Hair follicle dermal papilla cell (primary cell): ENCODE measurements at places on chromosomes 16 and 17. TPM values are rescaled to one million over a fixed set of nuclear protein-coding genes. Genes with fewer than 3 reads are reported as not detected.

The KRT36 gene
- not detected in 2 replicates for total RNA-seq

The APOBR gene
- total RNA-seq, result not detected in 2 replicates

The TLCD3A gene
- 23.9 and 26.6 TPM in 2 replicates for total RNA-seq

The MYOCD gene
- total RNA-seq, result 0.24 and 0.81 TPM in 2 replicates

The TEKT3 gene
- 0.49 TPM in 1 of 2 replicates, not detected in the other for total RNA-seq

The SLC39A11 gene
- total RNA-seq, result 18.3 and 31.5 TPM in 2 replicates

The CCR7 gene
- not detected in 2 replicates for total RNA-seq

The SLC35G6 gene
- total RNA-seq, result not detected in 2 replicates

The EMC8 gene
- total RNA-seq, result 26.0 and 26.6 TPM in 2 replicates

The WWOX gene
- total RNA-seq, result 15.5 and 18.3 TPM in 2 replicates

The CLEC18C gene
- not detected in 2 replicates for total RNA-seq

The SRCIN1 gene
- under 0.01 TPM in 1 of 2 replicates, not detected in the other for total RNA-seq

The ESRP2 gene
- total RNA-seq, result 0.12 and 0.16 TPM in 2 replicates

The DPEP2 gene
- total RNA-seq, result not detected in 2 replicates

The PTX4 gene
- 0.12 and 0.16 TPM in 2 replicates for total RNA-seq

The RNF112 gene
- total RNA-seq, result 4.0 and 9.1 TPM in 2 replicates

The APRT gene
- total RNA-seq, result 39.3 and 50.5 TPM in 2 replicates

The RNF135 gene
- 10.0 and 11.0 TPM in 2 replicates for total RNA-seq

The PRSS27 gene
- 1.8 and 1.9 TPM in 2 replicates for total RNA-seq

The KRTAP4-2 gene
- total RNA-seq, result not detected in 2 replicates

The MYH1 gene
- not detected in 2 replicates for total RNA-seq

The TAT gene
- total RNA-seq, result under 0.01 and 0.16 TPM in 2 replicates

The NAGS gene
- total RNA-seq, result 1.1 and 2.1 TPM in 2 replicates

The SMTNL2 gene
- not detected in 2 replicates for total RNA-seq

The DPEP3 gene
- total RNA-seq, result not detected in 2 replicates

The GRAP gene
- 0.32 TPM in 1 of 2 replicates, not detected in the other for total RNA-seq

The STXBP4 gene
- total RNA-seq, result 18.7 and 18.8 TPM in 2 replicates

The PRKCB gene
- total RNA-seq, result under 0.01 TPM in 1 of 2 replicates, not detected in the other

The GCGR gene
- not detected in 2 replicates for total RNA-seq

The SCNN1B gene
- total RNA-seq, result not detected in 2 replicates

The PIMREG gene
- total RNA-seq, result 2.7 and 2.8 TPM in 2 replicates

The ACSM2A gene
- not detected in 2 replicates for total RNA-seq

The CD300LG gene
- not detected in 2 replicates for total RNA-seq

The AARSD1 gene
- 15.3 and 16.4 TPM in 2 replicates for total RNA-seq

The ALDH3A1 gene
- total RNA-seq, result 8.1 and 10.4 TPM in 2 replicates

The ZNF785 gene
- 11.1 and 15.6 TPM in 2 replicates for total RNA-seq

The SUMO2 gene
- 62.1 and 72.7 TPM in 2 replicates for total RNA-seq

The NPIPB12 gene
- 5.2 and 21.7 TPM in 2 replicates for total RNA-seq
